NCI-H1694 (cell line): ENCODE measurements at places on chromosomes 4 and X.
A peak's percentile ranks its signal among the peaks of the same experiment; 100 is the strongest.

DNA sequence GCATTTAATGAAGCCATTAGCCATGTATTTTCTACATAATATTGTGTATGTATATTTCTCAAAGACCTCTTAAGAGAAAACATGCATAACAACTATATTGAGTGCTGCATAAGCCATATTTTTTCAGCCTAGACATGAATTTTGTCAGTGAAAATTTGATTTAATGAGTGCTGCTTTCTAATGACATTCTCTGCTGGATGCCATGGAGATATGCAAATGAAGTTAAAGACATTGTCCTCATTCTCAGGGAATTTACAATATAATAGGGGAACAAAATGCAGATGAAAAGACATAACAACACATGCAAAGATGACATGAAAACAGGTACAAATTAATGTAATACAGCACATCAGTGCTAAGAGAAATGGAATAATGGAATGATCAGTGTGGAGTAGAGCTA is 118.7 kb downstream of the ATOH1 start:
- DNase-seq = no peak

GRCh38 chrX:130020661-130021324 is 38.4 kb downstream of the BCORL1 start:
- no peak for DNase-seq

GRCh38 chr4:118279920-118280432 is 72.8 kb downstream of the PRSS12 start:
- no peak for DNase-seq

GRCh38 chrX:73977542-73978169 is 326.3 kb upstream of the ZCCHC13 start:
- DNase-seq = no peak

GRCh38 chrX:123172869-123173268 is 11.2 kb upstream of the GRIA3 start:
- DNase-seq = no peak

DNA sequence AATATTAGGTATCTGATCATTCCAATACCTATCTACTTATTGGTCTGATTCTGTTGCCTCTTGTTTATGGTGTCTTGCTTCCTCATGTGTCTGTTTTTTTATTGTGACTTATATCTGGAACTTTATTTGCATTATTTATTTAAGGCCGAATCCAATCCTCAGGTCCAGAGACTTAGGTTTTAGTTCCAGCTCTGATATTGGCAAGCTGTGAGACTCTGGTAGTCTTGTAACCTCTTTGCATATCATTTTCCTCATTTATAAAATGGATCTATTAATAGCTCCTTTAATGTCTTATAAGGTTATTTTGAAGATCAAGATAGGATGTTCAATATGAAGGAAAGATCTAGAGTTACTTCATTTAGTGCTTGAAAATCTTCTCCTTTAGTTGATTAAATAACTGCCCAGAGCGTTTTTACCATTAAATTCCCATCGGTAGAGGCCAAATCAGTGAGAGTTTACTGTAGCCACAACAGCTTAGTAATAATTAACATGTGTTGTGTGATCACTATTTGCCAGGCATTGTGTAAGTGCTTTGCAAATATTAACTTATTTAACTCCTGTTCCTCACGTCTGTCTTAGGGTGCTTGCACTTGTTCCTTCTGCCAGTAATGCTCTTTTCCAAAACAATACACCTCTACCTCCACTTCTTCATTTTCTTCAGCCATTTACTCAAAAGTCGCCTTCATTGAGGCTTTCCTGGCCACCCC is 82.2 kb downstream of the CC2D2A start:
- DNase-seq = no peak

DNA sequence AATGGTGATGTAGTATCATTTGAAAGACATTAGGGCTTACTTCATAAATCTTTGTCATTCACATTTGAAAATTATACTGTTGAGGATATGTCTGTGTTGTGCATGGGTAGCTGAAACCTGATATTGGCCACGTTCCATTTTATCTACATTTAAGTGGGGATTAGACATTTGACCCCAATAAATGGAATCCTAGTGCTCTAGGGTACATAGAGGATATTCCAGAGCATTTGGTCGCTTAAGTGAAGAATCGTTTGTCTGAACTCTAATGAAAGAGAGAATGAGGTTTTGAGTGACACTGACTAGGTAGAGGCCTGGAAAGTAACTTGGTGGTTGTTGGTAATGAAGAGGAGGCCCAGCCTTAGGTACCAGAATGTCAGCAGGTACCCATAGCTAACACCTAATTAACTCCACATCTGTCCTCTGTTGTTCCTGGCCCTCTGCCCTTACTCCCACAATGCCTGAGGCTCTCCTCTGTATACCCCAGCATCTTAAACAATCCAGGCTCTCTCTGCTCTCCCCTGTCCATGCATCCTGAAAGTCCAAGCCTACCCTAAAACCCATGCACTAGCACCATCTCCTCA is 299.5 kb upstream of the KLF3 start:
- peak; percentile 9 for DNase-seq

GRCh38 chr4:143025081-143025704 is 159.5 kb upstream of the USP38 start:
- DNase-seq = peak; percentile 6

DNA sequence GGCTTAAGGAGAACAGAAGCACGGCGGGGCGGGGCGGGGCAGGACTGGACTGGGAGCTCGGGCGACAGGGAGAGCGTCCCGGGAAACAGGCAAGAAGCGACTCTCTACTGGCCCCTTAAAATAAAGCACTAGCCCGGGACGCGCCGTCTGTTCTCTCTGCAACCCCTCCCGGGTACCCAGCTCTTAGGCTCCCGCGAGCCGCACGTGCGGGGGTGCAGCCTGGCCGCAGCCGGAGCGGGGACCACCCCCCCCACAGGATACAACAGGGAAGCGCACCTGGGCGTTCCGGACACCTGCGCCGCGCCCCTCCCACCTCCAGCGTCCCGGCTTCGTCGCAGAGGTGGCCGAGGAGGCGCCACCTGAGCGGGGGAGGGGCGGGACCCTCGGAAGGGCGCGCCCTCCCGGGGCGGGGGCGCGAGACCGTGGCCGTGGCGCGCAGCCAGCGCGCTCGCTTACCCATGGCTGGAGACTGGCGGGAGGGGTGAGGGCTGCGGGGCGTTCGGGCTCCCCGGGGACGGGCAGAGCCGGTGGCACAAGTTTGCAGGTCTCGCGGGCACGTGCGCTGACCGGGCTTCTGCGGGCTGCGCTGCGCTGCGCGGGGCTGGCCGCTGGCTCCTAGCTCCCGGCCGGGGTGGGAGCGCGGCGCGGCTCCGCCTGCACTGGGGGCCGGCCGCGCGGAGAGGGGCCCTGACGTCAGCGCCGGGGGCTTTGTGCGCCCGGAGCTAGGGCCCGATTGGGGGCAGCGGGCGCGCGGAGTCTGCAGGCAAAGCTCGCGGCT is 91.5 kb downstream of the GEMIN8 start:
- DNase-seq = no peak

- DNase-seq = no peak
Observed at GRCh38 chr4:6754481-6755087, 27.9 kb upstream of the KIAA0232 start.

- DNase-seq = no peak
Observed at GRCh38 chr4:78984593-78984992, 45.4 kb upstream of the PAQR3 start.

DNA sequence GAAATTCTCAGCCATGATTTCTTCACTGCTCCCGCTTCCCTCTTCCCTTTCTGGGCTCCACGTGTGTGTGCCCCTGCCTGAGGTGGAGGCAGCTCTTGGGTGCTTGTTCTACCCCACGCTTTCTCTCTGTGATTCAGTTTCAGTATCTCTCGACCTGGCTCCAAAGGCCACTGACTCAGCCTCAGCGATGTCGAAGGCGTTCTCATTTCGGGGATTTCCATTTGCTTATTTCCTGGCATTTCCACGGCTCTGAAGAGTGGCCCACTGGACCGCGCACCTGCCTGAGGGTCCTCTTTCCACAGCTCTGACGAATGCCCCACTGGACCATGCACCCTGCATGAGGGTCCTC is 52.4 kb downstream of the GAK start:
- no peak for DNase-seq

GRCh38 chr4:25861280-25861950 is 1.4 kb downstream of the SEL1L3 start:
- DNase-seq = no peak

DNA sequence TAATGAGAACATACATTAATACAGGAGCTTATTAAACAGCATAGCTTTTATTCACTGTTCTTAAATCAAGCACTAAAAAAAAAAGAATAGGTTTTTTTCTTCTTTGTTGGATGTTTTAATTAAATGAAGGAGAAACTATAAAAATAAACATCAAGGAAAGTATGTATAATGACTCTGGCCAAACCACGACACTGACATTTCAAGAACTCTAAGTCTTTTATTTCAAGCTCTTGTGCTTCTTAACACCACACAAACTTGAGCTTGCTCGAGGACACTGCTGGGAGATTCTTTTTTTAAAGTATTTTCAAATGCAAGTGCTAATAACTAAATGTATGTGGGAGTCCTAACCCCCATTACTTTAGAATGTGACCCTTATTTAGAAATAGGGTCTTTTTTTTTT is 204.9 kb upstream of the PPARGC1A start:
- DNase-seq = no peak

DNA sequence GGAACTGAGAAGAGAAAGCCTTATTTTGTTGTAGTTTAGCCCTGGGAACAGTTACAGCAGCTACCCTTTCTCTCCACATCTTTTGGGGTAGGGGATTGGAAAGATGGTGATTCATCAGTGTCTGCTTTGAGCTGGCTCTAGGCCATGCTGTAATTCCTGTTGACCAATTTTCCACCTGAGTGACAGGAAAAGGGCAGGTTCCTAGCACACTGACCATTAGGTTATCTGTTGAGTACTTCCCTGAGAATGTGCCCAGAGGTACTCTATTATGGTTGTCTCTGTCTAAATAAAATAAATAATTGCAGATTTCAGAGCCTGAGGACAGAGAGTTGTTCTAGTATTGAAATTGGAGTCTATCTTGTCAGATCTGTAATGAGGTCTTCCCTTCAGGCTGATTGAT is 109.0 kb downstream of the ENOX2 start:
- no peak for DNase-seq

- DNase-seq = peak; percentile 4
Observed at GRCh38 chr4:26217961-26218676, 102.7 kb upstream of the RBPJ start.

DNA sequence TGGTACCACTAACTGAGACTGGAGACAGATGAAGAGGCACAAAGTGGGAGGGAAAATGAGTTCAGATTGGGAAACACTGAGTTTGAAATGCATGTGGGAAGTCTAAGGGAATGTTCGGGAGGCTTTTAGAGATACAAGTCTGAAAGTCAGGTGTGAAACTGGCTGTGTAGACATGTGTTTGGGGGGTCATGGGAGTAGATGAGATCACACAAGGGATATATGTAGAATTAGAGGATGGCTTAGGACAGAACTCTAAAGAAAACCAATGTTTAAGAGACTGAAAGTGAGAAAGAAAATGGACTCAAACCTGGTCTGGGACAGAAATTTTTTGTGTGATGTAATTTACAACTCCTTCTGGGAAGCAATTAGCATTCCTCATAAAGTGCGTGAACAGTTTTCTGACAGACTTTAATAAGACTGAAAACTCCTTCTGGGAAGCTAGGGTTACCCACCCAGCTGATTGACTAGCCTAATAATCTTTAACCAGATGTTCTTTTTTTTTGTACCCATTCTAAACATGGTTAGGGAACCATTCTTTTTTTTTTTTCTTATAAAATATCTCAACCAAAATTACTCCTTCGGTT is 8.7 kb upstream of the JADE1 start:
- DNase-seq = no peak

DNA sequence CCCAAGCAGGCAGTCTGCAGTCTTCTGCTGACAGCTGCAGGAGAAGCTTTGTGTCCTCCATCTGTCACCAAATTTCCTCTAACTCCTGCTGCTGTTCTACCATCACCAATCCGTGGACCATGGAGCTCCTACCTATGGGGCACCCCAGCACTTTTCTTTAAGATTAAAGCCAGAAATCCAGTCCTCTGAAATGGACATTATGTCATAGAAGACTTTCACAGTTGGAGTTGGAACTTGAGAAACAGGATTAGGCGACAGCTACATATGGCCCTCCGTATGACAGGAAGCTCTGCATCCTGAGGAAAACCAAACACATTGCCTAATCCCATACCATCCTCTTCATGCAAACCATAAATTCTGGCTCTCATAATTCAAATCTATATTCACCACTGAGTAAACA is 470.6 kb upstream of the GALNTL6 start:
- DNase-seq = no peak
